ENCODE measurements at places on chromosomes 5 and 9.
A peak's percentile ranks its signal among the peaks of the same experiment; 100 is the strongest.

GRCh38 chr5:139812836-139813805 is 17.5 kb downstream of the PSD2 start:
- DNase-seq = no peak

DNA sequence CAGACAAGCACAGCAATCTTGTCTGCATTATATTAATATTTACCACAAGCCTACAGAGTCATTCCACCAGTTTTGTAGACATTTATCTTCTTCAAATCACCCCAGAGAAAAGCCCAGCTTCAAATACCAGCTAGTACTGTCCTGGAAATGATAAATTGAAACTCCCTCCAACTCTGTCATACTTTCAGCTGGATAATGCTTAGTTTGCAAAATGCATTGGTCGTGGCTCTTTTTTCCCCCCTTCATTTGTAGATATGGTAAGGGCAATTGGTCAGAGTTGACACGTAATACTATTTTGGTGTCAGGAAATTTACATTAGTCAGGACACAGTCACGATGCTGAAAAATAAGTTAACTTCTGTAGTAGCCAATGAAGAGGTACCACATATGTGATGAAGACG is 21.2 kb downstream of the HMHB1 start:
- DNase-seq = no peak

DNA sequence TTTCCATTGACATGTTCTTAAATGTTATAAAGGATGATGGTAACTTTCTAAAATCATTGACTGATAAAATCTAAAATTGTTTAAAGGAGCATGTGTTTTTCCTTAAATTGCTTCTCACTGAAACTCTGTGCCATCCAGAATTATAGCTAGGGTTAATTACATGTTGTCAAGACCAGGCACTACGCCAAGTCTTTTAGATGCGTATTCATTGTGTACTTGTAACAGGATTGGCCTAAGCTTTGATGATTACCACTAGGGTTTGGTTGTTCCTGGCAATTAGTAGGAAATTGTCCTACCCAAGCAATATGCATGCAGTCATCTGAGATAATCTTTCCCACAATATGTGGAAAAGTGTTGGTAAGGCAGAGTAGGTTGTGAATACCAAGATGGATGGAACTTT is 43.8 kb downstream of the PRKACG start:
- DNase-seq = no peak

DNA sequence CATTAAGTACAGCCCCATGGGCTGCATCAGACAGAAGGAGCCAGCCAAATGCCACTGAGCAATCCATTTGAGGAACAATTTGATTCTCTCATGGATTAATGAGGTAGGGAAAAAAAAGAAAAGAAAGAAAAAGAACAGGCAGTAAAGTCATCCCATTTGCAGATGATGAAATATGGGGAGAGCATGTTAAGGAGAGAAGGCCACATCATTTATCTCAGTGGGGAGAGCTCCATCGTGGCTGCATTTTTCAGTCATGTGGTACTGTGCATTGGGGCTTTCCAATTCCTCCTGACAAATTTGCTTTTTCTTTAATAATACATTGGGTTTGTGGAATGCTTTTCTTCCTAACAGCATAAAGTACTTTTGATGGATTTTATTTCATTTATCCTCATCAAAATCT is 375.2 kb upstream of the TLE4 start:
- no peak for DNase-seq

GRCh38 chr9:69076550-69076949 is 41.0 kb downstream of the FXN start:
- no peak for DNase-seq

DNA sequence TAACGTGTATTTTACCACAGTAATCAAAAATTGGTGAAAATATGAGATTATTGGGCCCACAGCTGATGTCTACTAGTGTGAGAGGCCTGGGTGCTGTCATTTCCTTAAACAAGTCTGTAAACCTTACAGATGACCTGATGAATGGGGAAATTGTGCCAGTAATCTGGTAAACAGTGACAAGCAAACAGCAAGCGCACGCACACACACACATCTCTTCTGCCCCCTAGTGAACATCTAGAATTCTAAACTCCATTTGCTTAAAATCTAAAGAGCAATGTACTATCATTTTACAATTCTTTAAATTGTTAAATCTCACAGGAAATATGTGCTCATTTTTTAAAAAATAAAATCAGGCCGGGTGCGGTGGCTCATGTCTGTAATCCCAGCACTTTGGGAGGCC is 7.5 kb upstream of the RAPGEF1 start:
- DNase-seq = no peak

DNA sequence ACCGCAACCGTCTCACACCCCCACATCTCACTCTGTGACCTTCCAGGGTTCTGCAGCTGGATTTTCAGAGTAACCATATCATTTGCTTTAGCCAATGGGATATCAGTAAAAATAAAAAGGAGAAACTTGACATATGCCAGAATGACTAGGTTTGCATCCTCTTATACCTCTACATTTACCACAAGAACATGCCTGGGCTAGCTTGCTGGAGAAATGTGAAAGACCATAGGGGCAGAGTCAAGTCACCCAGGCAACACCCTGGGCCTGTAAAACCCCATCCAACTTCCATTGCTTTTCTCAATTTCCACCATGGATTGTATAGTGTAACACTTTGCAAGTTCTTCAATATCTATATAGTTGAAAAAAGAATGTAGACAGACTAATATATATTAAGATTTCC is 731.1 kb downstream of the PTPRD start:
- DNase-seq = no peak

DNA sequence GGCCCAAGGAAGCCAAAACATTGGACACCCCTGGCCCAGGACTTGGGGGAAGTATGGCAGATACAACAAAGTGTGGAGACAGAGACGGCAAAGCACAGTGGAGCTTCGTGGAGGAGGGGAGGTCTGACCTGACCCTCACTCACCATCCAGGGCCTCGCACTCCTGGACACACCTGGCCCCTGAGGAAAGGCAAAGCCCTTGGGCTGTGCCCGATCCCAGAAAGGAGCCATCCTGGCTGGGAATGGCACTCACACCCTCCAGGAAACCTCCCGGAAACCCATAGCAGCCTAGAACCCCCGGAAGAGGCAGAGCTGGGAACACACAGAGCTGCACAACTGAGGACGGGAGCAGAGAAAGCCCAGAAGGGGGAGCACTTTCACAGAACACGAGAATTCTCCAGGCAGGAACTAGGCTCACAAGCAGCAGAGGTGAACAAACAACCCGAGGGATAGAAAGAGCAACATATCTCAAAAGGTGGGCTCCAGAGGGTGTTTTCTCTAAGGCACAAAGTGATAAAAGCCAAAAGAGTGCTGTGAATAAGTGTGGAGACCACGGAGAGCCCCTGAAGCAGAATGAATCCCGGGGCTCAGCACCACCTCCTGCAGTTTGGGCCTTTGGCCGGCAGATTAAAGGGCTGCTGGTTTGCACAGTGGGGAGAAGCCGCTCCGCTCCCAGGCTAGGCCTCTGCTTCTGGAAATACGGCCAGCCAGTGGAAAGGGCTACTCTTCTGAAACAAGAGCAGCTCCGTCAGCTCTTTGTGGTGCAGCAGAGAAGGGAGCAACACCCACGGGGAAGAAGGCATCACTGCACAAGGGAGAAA is 108.2 kb downstream of the UBE2R2 start:
- peak; percentile 9 for DNase-seq

- peak; percentile 86 for DNase-seq
These were observed 3.8 kb upstream of the STC2 start for GRCh38 chr5:173331956-173332479.
